Cardiac muscle cell (in vitro differentiated cells and primary cell): ENCODE measurements at places on chromosomes 4 and X. TPM values are rescaled to one million over a fixed set of nuclear protein-coding genes. Genes with fewer than 3 reads are reported as not detected.

GRCh38 chrX:14194711-14195110 lies 165.0 kb upstream of the GEMIN8 start:
- no peaks in the 10 kb centered on the region for H3K27me3 ChIP-seq
- H3K27ac ChIP-seq, result no peak overlapping the region
- H3K4me3 ChIP-seq, result no peak overlapping the region
- no peaks in the 10 kb centered on the region for H3K4me1 ChIP-seq
- no peaks in the 10 kb centered on the region for H3K36me3 ChIP-seq

DNA sequence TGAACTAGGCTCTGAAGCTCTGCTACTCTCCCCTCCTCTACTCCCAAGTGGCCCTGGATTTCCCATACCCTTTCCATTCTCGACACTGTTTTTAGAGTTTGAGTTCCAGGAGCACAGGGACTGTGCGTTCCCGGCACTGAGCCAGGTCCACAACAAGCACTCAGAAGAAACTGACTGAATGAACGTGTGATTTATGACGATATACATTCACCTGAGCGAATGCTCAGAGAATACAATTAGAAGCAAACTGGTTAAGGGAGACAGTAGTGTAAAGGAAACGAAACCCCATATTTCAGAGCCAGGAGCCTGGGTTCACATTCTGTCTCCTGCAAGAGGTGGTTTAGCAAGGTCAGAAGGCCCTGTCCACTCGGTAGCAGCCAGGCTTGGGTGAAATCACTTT lies 1.4 kb upstream of the KIAA0232 start:
- H3K27me3 ChIP-seq, result peaks cover 9% of the 10 kb centered on the region
- peaks cover 23% of the 10 kb centered on the region for H3K4me1 ChIP-seq

DNA sequence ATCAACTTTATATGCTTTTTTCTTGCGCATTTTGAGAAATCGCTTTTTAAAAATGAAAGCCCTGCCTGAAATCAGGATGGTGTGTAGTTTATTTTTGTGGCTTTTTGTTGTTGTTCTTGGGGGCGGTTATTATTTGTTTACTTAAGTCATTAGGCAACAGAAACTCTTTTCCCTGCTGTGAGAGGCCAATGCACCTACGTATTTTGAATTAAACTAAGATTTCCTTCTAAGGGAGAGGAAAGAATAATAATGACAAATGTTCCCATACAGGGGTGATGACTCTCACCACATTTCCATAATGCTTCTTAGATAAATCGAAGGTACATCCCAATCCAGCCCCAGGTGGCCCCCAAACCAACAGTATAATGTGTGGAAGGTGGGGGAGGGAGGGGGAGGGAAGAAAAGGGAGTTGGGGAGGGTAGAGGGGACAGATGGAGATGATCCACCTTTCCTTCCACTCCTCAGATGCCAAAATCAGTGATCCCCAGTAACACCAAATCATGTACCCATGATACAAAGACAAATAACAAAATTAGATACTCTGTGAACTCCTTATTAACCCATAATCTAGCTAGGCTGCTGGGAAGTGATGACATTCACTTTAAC lies 39.6 kb downstream of the ZNF827 start:
- H3K4me3 ChIP-seq, result no peak overlapping the region
- H3K36me3 ChIP-seq, result peaks cover 23% of the 10 kb centered on the region
- H3K4me1 ChIP-seq, result no peaks in the 10 kb centered on the region

DNA sequence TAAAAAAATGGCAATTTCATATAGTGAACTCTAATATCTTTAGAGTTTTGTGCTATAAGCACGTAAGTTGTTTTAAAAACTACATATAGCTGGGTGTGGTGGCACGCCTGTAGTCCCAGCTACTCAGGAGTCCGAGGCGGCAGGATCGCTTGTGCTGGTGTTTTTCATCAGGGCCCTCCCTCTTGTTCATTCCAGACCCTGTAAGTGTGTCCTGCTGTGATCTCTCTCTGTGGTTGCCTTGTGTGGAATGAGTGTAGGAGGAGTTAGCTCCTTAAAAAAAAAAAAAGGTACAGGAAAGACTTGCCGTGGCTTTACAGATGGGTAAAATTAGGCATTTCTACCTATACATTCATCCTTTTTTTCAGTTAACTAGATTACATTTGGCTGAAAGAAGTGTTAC lies 35.4 kb downstream of the RBBP7 start:
- no peak overlapping the region for H3K4me3 ChIP-seq
- peaks cover 9% of the 10 kb centered on the region for H3K36me3 ChIP-seq
- peak overlapping the region; percentile 7 for H3K27ac ChIP-seq
- no peaks in the 10 kb centered on the region for H3K27me3 ChIP-seq

DNA sequence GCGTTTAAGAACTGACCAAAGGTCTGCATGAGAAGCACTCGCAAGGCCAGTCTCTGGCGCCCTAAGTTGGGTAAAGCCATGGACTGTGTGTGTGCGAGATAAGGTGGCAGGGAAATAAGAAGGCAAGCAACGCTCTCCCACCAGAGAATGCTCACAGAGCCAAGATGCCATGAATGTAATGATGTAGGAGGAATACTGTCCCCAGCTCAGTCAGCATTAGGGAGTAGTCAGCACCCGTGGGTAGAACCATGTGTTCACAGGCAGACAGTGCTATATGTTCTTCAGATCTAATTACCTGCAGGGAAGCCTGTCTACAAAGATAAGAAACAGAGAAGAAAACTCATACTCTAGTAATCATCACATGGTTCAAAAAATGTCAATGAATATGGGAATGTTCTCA lies 68.8 kb downstream of the SEC24D start:
- no peak overlapping the region for H3K27ac ChIP-seq
- no peak for DNase-seq
- H3K4me1 ChIP-seq, result peaks cover 35% of the 10 kb centered on the region
- peaks cover 25% of the 10 kb centered on the region for H3K36me3 ChIP-seq

GRCh38 chr4:89746377-89746776 lies 90.6 kb downstream of the SNCA start:
- no peaks in the 10 kb centered on the region for H3K27me3 ChIP-seq
- H3K4me1 ChIP-seq, result peaks cover 16% of the 10 kb centered on the region
- H3K4me3 ChIP-seq, result no peak overlapping the region
- H3K27ac ChIP-seq, result peak overlapping the region; percentile 15
- H3K36me3 ChIP-seq, result no peaks in the 10 kb centered on the region

DNA sequence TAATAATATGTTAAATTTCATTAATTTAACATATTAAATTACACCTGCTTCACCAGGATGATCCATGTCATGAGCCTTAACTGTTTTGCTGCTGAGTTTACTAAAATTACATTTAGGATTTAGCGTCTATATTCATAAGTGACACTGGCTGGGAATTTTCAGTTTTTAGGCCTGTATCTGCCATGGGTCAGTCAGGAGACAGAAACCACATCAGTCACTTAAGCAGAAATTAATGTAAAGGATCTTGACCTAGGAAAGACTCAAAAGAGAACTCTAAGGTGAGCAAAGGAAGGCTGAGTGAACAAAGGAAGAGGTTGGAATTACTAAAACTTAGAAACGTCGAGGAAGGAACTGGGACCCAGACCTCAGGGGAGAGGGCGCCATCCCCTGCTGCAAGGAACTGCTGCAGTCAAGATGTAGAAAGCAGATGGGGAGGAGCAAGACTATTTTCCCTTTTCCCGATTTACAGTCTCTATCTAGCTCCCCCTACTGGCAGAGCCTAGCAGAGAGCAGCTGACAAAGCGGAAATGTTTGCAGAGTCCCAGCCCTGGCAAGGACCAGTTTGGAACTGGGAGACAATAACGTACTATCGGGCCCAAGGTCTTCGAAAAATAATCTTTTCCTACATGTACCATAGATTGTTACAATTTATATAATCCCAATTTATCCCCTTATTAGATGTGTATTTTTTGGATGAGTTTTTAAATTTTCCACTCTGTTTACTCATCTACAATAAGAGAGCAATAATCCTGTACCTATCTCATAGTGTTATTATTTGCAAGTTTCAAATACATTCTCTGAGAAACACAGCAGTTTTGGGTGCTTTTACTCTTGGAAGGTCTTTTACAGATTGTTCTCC lies 22.6 kb upstream of the RBBP7 start:
- no peaks in the 10 kb centered on the region for H3K4me1 ChIP-seq
- H3K4me3 ChIP-seq, result no peak overlapping the region
- DNase-seq, result peak; percentile 85
- no peaks in the 10 kb centered on the region for H3K36me3 ChIP-seq
- H3K27ac ChIP-seq, result no peak overlapping the region
- no peaks in the 10 kb centered on the region for H3K27me3 ChIP-seq

DNA sequence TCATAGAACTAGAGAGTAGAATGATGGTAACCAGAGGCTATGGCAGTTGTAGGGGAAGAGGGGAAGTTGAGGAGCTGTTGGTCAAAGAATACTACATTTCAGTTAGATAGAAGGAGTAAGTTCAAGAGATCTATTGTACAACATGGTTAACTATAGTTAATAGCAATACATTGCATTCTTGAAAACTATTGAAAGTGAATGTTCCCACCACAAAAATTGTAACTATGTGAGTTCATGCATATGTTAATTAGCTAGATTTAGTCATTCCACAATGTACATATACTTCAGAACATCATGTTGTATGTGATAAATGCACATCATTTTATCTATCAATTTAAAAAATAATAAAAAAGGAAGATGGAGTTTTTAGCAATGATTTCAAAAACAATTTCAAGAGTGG lies 125.3 kb upstream of the IL15 start:
- no peak for DNase-seq
- H3K27me3 ChIP-seq, result no peaks in the 10 kb centered on the region
- no peaks in the 10 kb centered on the region for H3K36me3 ChIP-seq
- H3K27ac ChIP-seq, result no peak overlapping the region

GRCh38 chrX:118948270-118948669 lies 26.1 kb upstream of the LONRF3 start:
- no peaks in the 10 kb centered on the region for H3K4me1 ChIP-seq

DNA sequence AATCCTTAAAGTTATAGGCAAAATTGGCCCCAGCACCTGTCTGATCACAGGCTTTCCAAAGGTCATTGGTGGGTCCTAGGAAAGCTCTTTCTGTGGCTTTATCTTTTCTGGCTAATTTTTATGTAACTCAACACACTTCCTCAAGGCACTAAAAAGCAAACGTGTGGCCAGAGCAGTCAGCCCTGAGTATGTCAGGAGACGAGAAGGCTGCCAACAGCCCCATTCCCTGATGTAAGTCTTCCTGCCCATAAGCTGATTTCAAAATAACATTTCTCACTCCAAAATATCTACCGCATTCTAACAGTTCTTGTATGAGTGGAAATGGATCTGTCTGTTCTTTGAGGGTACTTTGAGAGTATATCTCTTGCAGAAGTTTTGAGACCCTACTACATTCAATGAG lies 25.5 kb upstream of the FUNDC1 start:
- H3K4me3 ChIP-seq, result no peak overlapping the region
- H3K27me3 ChIP-seq, result no peaks in the 10 kb centered on the region
- DNase-seq, result peak; percentile 51
- no peak overlapping the region for H3K27ac ChIP-seq
- no peaks in the 10 kb centered on the region for H3K4me1 ChIP-seq

DNA sequence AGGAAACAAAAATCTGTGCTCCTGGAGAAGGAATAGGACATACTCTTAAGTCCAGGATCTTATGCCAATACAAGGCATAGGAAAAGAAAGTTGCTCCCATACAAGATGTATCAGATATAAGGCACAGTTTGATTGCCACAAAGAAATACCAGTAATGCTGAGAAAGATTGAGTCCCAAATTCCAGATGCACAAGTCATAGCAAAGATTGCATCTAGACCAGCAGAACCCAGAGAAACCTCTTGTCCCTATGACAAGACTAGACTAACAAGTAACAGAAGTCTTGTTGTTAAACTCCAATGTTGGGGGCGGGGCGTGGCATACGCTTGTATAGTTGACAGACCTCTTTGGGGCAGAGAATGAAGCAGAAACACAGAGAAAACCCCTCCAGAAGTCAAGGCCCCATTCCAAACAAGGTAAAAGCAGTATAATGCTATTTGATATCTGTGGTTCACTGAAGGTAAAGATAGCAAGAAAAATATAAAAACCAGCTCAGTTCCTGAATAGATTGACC lies 671.5 kb upstream of the GRIA3 start:
- no peak overlapping the region for H3K27ac ChIP-seq
- no peaks in the 10 kb centered on the region for H3K36me3 ChIP-seq
- no peak overlapping the region for H3K4me3 ChIP-seq
- DNase-seq, result no peak
- no peaks in the 10 kb centered on the region for H3K27me3 ChIP-seq
- no peaks in the 10 kb centered on the region for H3K4me1 ChIP-seq

PASD1 gene
- 0.13 TPM in 1 of 2 replicates, not detected in the other for polyA plus RNA-seq

MAGEA2B gene
- 0.29 TPM in 1 of 2 replicates, not detected in the other for polyA plus RNA-seq

CNOT6L gene
- polyA plus RNA-seq, result 6.5 and 7.4 TPM in 2 replicates

LANCL3 gene
- polyA plus RNA-seq, result 0.56 TPM in 1 of 2 replicates, not detected in the other

CYBB gene
- 0.38 TPM in 1 of 2 replicates, not detected in the other for polyA plus RNA-seq
